Neural crest cell (in vitro differentiated cells): ENCODE measurements at places on chromosomes 12 and 14. TPM values are rescaled to one million over a fixed set of nuclear protein-coding genes. Genes with fewer than 3 reads are reported as not detected.

GRCh38 chr12:78951803-78952551, 87.4 kb downstream of the SYT1 start:
- no peak for DNase-seq

DNA sequence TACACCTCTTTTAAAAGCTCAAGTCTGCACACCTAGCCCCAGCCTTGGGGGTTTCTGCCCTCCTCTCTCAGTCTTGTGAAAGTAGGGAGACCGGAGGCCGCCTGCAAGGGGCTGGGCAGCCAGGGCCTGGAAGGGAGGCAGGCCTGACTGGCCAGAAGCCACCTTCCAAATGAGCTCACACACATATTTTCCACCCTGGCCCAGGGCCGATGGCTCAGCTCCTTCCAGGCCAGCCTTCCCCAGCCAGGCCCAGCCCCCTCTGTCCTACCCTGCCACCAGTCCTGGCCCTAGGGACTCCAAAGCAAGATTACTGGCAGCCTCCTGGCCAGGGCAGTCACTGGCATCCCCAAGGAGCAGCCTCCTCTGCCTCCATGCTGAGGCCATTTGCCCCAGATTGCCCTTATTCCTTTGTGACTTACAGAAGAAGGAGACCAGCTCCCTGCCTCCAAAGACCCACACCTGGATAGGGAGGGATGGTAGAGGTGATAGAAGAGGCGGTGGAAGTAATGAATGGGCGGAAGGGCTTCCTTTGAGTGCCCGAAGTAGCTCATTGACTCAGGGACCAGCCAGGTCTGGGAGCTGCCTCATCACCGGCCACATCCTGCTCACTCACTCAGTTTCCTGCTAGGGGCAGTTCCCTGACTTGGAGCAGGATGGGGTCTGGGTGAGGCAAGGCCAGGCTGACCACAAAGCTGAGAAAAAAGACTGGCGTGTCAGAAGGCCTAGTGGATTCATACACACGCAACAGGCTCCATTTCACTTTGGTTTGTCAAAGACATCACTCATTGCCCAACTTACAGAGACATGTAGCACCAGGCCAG, 14.8 kb downstream of the MMP14 start:
- DNase-seq = no peak

GRCh38 chr12:117533687-117534086, 172.3 kb upstream of the NOS1 start:
- DNase-seq = no peak

DNA sequence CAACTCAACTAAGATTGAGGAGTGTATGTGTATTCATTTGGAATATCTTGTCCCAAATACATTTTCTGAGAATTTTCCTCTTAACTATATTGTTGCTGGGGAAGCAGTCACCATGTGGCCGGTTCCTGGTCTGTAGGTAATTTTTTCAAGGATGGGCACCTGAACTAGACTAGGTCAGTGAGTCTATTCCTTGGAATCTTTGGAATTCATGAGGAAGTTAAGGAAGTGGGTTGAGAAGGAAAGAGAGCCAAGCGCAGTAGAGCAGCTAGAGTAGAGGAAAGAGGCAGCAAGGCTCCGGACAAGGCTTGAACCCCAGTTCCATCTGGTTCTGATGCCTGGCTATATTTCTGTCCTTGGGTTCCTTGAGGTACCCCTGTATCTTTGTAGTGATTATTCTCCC, 183.7 kb downstream of the DACT1 start:
- DNase-seq = no peak

DNA sequence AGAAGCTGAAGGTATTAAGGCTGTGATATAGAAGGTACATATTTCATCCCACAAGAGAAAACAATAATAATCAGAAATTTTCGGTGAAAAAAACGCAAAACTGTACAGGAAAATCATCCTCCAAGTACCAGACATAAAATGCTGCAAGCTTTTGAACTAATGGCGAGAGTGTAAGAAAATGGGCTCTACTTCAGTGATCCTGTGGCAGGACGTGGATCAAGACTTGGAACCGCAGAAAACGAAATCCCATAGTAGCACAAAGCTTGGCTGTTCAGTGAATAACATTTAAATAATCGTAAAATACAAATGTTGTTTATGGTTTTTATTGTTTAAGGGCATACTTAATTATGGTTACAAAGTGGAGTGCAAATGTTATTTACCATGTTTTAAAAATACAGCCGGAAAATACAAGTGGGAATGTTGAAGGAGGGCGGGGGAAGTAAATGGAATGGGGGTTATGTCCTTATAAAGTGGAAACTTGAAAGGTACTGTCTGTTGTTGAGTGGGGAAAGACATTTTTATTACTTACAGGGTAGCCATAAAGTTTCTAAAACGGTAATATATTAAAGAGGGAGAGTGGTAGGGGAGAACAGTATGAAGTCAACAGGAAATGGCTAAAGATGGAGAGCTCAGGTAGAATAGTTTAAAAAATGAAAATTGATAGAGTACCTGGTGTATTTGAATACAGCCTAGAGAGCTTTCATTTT, 1.1 kb downstream of the SMIM10L1 start:
- no peak for DNase-seq

Gene M6PR
- 143 and 151 TPM in 2 replicates for total RNA-seq

Gene SPPL3
- 56.8 and 65.1 TPM in 2 replicates for total RNA-seq

Gene PMEL
- 36.9 and 39.9 TPM in 2 replicates for total RNA-seq
